ENCODE measurements at places on chromosomes 5 and 9.
A peak's percentile ranks its signal among the peaks of the same experiment; 100 is the strongest.

- DNase-seq = no peak
Measured at GRCh38 chr5:127452626-127453025, 64.8 kb upstream of the PRRC1 start.

DNA sequence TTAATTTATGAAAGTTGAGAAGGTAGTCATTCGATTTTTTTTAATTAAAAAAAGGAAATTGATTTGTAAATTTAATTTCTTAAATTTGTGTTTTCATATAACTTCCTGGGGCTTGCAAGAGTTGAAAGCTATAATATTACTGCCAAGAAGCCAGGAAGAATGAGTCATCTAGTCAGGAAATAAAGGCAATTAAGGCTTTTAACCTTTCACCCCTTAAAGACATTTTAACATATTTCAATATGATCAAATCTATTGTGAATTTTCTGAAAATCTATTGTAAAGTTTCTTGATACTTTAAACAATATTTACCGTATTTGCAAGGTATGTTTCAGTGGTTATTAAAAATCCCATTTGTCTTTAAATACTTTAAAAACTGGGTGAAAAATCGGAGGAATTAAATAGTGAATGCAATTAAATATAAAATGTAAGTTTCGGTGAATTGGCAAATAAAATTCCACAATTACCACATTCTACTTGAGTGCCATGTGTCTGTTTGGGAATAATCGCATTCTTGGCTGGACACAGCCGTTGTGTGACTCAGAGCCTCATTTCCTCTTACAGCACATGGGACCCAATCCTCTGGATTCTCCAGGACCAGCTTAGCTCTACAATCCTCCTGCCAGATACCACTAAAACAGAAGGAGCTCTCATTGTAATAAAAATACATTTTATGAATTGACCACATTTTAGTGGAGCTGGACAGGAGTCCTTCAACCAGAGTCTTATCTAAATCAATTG is 310.7 kb downstream of the HCN1 start:
- no peak for DNase-seq

GRCh38 chr9:27504259-27504658 is 19.8 kb upstream of the IFNK start:
- DNase-seq = no peak

DNA sequence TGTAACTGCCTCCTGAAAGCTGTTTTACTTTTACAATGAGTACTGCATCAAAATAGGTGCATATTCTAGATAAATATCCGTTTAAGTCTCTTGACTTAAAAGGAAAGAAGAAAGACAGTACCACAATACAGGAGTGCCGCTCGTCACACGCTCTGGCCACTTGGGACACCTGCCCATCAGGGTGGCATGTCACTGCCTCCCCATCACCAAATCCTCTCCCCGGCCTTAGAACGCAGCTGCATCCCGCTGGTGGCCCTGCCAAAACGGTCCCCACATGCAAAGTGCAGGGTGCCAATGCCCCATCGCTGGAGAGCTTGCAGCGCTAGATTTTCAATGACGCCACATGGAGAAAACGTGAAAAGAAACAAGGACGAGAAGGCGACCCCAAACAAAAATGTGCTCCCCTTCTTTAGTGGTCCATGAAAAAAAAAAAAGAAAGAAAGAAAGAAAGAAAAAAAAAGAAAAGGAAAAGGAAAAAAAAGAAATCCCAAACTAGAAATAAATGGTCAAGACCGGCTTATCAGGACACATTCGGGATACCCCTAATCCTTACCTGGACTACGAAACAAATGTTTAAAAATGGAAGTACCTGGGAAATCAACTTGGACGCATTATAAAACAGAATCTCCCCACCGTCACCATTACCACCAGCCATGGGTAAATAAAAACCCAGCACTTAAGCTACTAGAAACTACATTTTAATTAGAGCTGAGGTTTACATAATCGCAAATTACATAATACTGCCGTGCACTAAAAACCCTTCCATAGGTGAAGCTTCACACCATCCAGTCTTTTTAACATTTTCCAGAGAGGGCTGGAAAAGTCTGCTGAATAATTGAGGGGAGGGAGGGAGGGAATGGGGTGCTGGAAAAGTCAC is 1.0 kb downstream of the ANKH start:
- DNase-seq = no peak

DNA sequence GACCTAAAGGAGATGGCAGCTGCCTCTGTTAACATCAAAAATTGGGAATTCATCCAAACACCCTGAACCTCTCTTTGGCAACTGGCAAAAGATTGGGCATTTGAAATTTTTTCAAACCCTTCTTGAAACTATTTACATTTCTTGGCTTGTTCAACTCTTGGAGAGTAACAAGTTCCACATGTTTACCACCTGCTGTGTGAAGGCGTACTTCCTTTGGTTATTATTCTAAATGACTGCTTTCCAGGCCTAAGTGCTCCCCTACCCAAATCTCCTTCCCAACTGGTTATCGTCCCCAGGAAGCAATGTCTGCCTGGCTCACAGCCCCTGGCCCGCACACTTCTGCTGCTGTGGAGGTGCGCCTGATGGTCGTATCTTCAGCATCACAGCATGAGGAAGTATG is 422.7 kb downstream of the DMAC1 start:
- DNase-seq = no peak

DNA sequence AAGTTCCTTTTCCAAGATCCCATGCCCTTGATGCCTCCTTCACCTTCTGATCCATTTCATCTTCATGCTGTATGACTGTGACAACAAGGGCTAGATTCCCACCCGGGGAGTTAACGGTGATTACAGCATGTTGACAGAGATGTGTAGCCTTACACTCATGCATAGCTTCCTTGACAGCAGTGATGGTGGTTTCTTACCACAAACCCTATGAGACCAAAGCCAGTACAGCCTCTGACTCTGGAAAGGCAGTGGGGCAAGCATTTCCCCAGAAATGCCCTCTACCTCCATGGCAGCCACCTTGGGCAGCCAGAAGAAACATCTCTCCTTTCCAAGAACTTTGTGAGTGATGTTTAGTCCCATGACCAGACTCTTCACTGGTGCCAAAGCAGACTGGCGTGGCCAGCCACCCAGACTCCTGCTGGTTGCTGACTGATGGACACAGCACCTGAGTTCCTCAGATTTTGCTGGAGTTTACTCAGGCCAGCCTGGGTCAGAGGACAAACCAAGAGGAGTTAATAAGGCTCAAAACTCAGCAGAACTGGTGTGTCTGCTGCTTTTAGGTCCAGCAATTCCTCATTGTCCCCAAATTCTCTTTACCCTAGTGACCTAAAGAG is 199.7 kb upstream of the SLC27A6 start:
- DNase-seq = no peak

DNA sequence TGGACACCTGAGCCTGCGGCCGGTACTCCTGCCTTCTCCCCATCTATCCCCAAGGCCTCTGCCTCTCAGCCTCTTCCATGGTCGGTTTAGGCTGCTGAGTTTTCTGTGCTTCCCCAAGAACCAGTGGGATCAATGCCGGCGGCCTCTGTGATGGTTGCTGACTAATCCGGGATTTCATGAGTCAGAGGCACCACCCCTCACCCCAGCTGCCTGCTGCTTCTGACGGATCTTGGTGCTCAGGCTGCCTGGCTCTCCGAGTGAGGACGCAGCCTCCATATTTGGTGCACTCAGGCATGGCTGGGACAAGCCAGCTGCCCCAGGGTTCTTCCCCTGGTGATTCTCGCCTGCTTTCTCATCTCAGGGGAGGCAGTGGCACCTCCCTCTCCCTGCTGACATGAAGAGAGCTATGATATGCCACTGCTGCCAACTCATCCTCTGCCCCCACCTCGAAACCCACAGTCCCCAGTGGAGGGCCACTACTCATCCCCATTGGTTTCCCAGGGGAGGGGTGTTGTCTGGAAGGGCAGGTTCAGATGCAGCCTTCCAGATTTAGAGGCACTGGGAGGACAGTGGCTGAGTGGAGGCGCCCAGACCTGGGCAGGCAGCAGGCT is 3.3 kb upstream of the MAN1B1 start:
- DNase-seq = no peak

GRCh38 chr5:3339092-3339797 is 256.4 kb upstream of the IRX1 start:
- DNase-seq = no peak

GRCh38 chr9:128152133-128153059 is 3.1 kb downstream of the LCN2 start:
- no peak for DNase-seq

GRCh38 chr9:38700695-38701094 is 19.2 kb downstream of the FAM240B start:
- no peak for DNase-seq

GRCh38 chr5:43000111-43000840 is 39.8 kb downstream of the ANXA2R start:
- DNase-seq = peak; percentile 73

DNA sequence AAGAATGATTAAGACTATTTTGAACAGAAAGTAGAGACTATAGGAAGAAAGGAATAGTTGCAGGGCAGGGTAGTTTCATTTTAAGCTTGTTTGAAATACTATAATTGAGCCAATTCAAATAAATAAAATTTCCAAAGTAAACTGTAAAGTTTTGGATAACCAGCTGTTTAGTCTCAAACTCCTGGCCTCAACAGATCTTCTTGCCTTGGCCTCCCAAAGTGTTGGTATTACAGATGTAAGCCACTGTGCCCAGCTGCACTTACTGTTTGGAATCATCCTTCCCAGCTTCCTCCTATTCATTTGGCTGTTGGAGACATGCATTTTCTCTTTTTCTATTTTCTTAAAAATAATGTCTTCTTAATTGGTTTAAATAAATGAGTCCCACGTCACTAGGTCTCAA is 231.0 kb downstream of the NNT start:
- DNase-seq = no peak

DNA sequence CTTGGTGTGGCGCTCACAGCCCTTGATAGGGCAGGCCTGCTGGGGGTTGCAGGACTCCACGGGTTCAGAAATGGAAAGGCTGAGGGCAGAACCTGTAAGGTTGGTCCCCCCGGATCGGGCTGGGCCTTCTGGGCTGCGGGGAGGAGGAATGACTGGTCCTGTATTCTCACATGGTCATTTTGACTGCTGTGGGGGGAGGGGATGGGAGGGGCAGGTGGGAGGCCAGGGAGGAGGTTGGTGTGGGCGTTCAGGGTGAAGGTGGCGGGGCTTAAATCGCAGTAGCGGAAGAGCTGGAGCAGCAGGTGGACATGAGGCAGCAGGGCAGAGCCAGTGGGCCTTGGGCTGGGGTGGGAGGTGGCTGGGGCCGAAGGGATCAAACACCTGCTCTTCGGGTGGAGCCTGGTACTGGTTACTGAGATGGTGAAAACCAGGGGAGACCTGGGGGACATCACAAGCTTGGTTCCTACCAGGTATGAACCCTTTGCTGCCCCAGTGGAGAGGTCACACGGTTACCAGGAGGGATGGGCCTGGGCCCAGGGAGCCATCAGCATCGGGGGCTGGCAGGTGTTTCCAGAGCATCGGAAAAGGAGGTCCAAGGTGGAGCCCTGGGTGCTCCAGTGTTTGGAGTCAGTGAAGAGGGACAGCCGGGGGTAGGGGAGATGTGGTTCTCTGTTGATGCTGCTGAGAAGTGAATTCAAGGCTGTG is 1.8 kb downstream of the MRPS2 start:
- no peak for DNase-seq

- peak; percentile 15 for DNase-seq
Measured at GRCh38 chr9:108270051-108270450, 585.7 kb downstream of the ACTL7B start.

DNA sequence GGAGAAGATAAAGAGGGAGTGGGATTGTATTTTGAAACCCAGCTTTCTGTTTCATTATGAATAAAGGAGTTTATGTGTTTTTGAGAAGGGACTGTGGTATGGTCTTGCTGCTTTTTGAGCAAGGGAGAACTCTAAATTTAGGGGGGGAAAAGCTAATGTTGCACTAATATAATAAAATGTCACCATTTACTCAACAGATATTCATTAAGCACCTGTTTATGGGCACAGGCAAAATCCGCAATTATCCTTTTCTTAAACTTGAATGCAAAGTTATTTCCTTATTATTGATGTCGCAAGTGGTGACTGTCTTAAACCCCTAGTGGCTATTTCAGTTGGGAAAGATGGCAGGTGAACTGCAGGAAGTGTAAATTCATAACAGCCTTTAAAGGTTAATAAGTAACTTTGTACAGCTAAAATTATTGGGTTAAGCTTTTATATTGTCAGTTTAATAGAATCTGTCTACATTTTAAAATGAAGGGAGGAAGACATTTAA is 1.5 kb downstream of the CDC42SE2 start:
- DNase-seq = no peak

GRCh38 chr9:35338086-35338485 is 151.8 kb upstream of the RUSC2 start:
- DNase-seq = no peak

DNA sequence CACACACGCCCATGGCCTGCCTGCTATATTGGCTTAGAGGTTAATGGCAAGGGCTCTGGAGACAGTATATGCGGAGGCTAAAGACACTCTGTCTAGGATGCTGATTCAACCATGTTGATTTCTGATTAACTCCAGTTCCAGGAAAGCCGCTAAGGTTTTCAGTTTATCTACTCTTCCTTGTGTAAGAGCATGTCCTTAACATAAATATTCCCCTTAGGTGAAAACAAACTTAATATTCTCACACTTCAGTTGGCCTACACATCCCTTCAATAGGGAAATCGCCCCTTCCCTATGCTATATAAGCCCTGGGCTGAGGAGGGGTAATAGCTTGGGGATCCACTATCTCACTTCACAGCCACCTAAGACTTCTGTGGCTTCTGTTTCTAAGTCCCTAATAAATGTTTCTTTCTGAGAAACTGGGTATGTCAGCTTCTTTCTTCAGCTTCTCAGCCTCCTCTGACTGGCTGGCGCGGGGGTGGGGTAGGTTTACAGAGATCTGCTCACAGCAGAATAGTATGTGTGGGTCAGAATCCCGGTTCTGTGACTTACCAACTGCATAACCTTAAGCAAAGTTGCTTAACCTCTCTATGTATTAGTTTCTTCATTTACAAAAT is 4.3 kb upstream of the GPX3 start:
- DNase-seq = no peak

GRCh38 chr5:27038476-27038875 is at the start of gene CDH9:
TSS of gene CDH9 (minus strand) at chr5:27038586. CDS start at chr5:26988333, 50,253 bp downstream.
- peak; percentile 17 for DNase-seq

- peak; percentile 8 for DNase-seq
Measured at GRCh38 chr9:92730897-92731296, 33.7 kb downstream of the BICD2 start.

- DNase-seq = no peak
Measured at GRCh38 chr5:175388531-175388930, 55.5 kb downstream of the DRD1 start.

DNA sequence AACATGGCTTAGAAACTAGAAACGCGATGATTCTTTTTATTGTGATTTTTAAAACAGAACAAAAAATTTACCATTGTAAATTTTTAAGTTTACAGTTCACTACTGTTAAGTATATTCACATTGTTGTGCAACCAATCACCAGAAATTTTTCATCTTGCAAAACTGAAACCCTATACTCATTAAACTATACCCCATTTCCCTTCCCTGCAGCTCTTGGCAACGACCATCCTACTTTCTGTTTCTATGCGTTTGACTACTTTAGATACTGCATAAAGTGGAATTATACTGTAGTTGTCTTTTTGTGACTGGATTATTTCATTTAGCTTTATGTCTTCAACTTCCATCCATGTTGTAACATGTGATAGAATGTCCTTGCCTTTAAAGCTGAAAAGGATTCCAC is 52.5 kb downstream of the SPOCK1 start:
- DNase-seq = no peak

GRCh38 chr9:93318480-93318879 is 133.0 kb upstream of the FAM120A start:
- no peak for DNase-seq

- no peak for DNase-seq
Measured at GRCh38 chr9:35108946-35109575, 6.1 kb upstream of the STOML2 start.
